ENCODE measurements at places on chromosomes 5 and 9.

DNA sequence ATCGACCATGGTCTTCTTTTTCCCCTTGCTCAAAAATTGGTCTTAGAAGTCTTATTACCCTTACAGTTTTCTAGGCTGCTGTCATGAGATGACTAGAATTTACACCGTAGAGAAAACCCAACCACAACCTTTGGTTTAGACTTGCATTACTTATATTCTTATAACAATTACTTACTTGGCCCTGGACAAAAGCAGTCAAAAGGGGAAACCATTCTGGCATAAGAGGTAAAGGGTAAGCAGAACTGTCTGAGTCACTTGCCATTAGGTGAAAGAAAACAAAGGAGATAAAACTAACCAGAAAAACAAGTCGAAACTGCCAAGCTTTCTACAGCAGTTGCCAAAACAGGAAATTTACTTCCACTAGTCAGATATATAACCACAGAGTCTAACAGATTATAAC, 17.9 kb downstream of the TMEM245 start:
- no peak for DNase-seq

GRCh38 chr9:9752722-9753121, 860.1 kb downstream of the PTPRD start:
- DNase-seq, result no peak

DNA sequence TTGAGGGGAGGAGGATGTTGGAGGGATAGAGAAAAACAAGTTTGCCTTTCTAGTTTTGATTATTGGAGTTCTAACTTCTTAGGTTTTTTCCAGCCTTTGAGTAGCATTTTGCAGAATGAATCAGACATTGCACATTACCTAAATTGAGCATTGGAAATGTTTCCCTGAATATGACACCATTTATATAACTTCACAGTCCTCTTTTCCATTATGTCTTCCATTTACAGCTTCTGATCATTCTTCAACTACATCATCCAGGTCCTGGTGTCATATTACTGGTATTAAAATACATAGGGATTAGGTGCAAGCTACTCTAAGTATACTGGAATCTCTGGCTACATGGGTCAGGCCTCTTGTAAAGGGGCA, 286.1 kb downstream of the ARHGAP26 start:
- no peak for DNase-seq

DNA sequence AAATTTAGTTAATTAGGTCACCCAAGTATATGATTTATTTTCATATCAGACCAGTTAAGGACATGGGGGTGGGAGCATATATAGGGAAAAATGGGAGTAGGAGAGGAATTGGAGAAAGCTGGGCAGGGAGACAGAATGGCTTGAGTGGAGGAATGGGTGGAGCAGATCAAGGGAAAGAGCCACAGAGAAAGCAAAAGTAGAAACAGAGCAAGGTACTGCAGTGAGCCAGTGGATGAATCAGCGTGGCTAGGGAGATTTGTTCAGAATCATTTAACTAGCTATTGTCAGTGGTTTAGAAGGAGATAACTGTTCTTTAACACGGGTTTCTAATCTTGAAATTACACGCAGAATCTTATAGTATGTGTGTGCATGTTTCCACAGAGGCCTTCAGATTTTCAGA, 37.4 kb downstream of the SNX24 start:
- no peak for DNase-seq

DNA sequence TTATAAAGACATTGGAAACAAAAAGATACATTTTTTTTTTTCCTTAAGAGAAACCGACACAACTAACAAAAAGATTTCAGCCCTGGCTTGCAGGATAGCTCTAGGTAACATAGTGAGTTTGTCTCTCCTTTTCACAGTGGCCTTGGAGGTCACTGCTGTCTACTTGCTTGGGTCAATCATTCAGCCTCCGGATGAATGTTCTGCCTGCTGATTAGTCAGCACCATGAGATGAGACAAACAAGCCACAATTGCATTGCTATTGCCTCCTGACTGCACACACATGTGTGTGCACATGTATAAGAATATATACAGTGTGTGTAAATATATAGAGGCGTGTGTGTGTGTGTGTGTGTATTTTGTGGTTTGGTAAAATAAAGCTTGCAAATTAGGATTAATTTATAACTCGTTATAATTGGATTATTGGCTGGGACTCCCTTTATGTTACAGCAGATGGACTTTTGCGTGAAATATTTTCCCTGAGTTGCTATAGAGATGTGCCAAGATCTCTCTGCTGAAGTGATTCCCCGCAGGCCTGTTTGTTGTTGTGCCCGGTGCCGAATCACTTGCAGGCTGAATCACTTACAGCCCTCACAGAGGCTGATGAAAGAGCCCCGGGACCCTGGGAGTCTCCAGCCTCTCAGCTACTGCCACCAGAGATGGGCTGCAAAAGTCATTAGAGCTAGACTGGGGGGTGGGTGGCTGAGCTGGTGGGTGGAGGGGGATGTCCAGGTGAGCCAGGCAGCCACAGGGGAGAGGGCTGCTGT, 161.2 kb downstream of the FGF18 start:
- DNase-seq, result no peak

DNA sequence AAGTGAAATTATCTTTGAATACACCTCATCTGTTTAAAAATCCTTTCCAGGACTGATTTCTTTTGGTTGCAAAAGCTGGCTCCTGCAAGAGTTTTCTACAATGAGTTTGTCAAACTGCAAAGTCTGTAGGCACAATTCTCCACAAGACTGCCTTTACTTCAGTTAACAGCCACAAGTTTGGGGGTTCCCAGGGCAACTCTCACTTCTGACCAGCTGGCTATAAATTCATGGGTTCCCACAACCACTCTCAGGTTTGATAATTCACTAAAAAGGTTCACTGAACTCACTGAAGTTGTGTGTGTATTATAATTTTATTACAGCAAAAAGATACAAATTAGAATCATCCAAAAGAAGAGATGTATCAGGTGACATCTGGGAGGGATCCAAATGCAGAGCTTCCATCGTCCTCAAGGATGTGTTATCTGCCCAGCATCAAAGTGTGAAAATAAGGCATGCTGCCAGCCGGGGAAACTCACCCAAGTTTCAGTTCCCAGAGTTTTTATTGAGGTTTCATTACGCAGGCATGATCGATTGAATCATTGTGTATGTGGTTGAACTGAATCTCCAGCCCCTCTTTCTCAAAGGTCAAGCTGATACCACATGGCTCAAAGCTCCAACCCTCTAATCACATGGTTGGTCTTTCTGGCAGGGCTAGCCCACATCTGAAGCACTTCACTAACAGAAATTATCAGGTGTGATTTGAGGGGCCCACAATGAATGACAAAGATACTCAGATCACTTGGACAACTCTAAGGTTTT, 19.0 kb upstream of the PSIP1 start:
- DNase-seq, result no peak

DNA sequence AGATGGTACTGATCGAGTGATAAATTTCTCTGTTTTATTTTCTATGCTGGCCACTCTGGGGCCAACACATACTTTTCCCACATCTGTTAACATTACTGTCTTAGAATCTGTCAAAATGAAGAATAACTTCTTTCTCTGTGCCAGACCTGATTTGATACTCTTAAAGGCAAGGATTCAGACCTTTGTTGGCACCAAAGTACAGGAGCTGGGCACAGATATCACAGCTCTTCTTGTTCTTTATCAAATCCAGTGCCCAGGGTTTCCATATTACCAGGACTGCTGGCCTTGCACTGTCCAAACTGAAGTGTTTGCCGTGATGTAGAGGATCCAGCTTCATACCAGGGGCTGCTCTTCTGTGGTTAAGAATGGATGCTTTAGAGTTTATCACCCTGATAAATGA, 20.9 kb downstream of the ZNF474 start:
- DNase-seq, result no peak

DNA sequence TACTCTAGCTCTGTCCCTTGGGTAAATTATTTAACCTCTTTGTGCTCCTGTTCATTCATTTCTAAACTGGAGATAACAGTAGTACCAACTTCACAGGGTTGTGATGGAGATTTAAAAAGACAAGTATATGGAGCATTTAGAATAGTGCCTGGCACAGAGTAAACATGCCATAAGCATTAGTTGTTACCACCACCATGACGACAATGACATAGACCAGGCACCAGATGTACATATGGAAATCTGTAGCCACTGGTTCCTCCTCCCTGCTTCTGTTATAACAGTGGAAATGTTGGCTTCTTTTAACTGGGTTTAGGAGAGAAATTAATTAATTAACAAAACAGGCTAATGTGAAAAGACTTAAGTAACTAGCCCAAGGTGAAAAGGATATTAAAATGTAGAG, 217.5 kb downstream of the DENND1A start:
- no peak for DNase-seq

DNA sequence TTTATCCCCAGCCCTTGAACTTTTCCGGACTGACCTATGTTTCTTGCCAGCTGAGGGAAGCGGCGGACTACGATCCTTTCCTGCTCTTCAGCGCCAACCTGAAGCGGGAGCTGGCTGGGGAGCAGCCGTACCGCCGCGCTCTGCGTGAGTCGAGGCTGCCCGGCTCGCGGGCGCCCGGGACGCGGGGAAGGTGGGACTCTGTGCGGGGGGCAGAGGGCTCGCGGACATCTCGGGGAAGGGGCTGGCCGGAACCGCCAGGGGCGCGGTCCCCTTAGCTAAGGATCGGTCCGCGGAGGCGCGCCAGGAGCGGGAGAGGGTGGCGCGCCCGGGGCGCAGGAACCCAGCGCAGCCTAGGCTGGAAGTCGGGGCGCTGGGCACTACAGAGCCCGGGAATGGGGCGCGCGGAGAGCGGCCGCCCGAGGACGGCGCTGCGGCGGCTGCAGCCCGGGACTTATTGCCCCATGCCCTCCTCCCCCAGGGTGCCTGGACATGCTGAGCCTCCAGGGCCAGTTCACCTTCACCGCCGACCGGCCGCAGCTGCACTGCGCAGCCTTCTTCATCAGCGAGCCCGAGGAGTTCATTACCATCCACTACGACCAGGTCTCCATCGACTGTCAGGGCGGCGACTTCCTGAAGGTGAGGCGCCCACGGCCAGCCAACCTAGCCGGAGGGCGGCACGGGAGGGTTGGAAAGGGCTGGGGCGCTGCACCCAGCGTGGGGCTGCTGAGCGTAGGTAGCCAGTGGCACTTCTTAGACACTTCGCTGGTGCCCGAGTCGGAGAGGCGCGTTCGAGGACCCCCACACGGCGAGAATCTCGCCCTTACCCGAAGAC, 922 bp downstream of the CRHBP start:
- DNase-seq, result no peak

DNA sequence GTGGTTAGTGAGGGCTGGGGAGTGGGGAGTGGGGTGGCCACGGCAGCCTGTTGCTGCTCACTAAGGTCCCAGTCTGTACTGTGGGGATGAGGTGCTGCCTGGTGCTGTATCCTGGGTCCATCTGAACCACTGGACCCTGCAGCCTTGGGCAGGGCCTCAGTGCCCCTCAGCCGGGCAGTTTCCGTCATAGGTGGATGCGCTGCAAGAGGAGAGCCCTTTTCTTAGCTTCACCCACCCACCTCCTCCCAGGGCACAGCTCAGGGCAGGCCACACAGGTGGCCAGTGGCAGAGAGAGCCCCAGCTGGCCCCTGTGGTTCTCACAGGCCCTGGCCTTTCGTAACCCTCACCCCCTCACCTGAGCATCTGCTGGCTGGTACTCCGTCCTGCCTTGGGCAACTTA, 46.2 kb downstream of the WNK2 start:
- no peak for DNase-seq

DNA sequence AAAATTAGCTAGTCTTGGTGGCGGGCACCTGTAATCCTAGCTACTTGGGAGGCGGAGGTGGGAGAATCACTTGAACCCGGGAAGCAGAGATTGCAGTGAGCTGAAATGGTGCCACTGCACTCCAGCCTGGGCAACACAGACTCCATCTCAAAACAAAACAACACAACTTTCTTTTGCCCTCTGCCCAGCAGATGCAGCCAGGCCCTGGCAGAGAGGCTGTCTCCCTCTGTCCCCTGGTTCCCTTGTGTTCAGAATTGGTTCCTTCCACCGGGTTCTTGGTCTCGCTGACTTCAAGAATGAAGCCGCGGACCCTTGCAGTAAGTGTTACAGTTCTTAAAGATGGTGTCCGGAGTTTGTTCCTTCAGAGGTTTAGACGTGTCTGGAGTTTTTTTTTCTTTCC, 30.2 kb upstream of the CEP72 start:
- no peak for DNase-seq

- DNase-seq, result no peak
Observed at GRCh38 chr5:120872297-120872696, 408.2 kb downstream of the PRR16 start.

GRCh38 chr5:139763280-139763929, 32.2 kb upstream of the PSD2 start:
- DNase-seq, result no peak

GRCh38 chr5:624118-624950, 12.2 kb downstream of the CEP72 start:
- no peak for DNase-seq

GRCh38 chr5:150411245-150411979, 1.3 kb downstream of the CD74 start:
- peak; percentile 53 for DNase-seq

DNA sequence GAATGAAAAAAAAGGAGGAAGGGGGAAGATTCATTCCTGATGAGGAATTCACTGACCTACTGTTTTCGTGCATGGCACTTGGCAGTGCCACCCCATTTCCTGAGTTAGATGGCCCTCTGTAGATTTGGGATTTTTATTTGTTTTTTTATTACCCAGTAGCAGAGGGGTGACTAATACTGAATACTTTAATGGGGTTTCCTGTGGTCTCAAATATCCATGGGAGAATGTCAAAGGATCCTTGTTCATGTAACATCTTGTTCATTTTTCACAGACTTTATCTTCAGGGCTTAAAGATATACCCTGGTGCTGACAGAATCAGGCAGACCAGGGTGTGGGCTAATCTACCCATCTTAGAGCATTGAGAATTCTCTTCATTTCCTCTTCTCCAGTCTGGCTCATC, 93.0 kb downstream of the MAMDC2 start:
- no peak for DNase-seq

DNA sequence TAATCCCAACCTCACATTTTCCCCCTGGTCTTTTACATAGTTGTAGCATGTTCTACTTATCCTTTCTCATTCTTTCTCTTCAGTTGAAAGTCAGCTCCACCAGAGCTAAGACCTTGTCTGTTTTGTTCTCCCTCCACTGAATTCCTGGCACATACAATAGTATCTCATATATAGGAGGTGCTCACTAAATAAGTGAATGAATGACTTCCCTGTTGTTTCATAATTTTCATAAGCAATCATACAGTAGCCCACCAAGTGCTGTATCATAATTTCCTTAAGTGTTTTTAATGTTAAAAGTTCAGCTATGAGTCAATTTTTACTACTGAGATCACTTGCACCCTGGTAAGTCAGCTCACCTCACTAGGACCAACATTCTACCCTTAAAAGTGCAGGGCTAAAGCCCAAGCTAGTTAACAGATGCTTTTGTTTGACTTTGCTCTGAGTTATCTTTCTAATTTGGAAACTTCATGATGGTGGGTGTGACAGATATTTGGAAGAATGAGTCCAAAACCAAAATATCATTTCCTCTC, 27.6 kb downstream of the TMEM245 start:
- DNase-seq, result no peak

DNA sequence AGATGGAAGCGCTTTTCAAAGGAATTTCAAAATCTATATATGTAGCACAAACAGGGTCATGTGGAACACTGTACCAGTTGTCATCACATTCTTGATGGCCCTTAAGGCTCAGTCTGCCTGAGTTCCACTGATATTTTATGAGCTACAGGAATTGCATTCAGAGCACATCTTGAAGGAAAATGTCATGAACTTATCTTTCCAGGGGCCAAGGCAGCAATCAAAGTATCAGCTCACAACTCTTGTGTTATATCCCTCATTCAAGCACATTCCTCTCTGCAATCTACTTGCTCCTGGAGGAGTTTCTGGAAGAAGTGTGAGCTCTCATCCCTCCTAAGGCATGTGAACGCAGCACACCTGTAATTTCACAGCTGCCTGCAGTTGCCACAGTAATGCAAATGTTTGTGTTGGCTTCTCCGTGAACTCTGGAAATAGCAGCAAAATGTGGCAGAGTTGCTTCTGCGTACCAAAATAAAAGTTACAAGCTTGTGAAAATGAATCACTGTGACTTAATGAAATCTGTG, 89.7 kb upstream of the EQTN start:
- no peak for DNase-seq

All from stimulated activated CD4-positive, alpha-beta T cell treated with anti-CD3 and anti-CD28 coated beads, TNF-alpha, amount 100 ng/mL, for 4 hours (primary cell).